GM23248 (cell line): ENCODE measurements at places on chromosomes 5 and 9. TPM values are rescaled to one million over a fixed set of nuclear protein-coding genes. Genes with fewer than 3 reads are reported as not detected.

Gene CNTNAP3
- not detected in 2 replicates for polyA plus RNA-seq

Gene NOL8
- 27.0 and 30.3 TPM in 2 replicates for polyA plus RNA-seq

GRCh38 chr9:78437296-78437695, 140.4 kb downstream of the PSAT1 start:
- no peak overlapping the region for H3K27ac ChIP-seq
- H3K27me3 ChIP-seq = peaks cover 23% of the 10 kb centered on the region
- no peak for DNase-seq
- no peaks in the 10 kb centered on the region for H3K36me3 ChIP-seq
- H3K4me3 ChIP-seq = no peak overlapping the region
- no peaks in the 10 kb centered on the region for H3K4me1 ChIP-seq

Gene MYO10
- 42.2 and 47.0 TPM in 2 replicates for polyA plus RNA-seq

DNA sequence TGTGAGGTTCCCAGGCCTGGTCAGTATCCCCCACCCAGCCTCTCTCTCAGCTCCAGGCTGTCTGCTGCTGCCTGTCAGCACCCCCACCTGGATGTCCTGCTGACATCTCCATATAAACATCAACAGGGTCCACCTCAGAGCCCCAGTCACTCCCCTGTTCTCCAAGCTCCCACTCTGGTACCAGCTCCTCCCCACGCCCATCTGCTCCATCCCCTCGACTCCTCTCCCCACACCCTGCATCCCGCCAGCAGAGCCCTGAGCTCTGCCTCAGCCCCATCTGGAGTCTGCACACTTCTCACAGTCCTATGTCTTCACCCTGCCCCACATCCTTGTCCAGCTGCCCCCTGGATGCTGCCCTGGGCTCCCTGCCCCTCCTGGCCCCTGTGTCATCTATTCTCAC, 67.7 kb upstream of the LRRTM2 start:
- no peaks in the 10 kb centered on the region for H3K4me1 ChIP-seq
- no peaks in the 10 kb centered on the region for H3K36me3 ChIP-seq
- H3K4me3 ChIP-seq = no peak overlapping the region
- H3K27me3 ChIP-seq = no peaks in the 10 kb centered on the region
- DNase-seq = no peak

Gene STPG3
- not detected in 2 replicates for polyA plus RNA-seq

- H3K27ac ChIP-seq = peak overlapping the region; percentile 99
- H3K4me1 ChIP-seq = peaks cover 38% of the 10 kb centered on the region
- peaks cover under 1% of the 10 kb centered on the region; the same call in 1 of the 2 replicates for H3K36me3 ChIP-seq
- no peak overlapping the region; the same call in 1 of the 2 replicates for H3K4me3 ChIP-seq
Observed at GRCh38 chr5:102863764-102864560, 108.9 kb downstream of the PAM start.

Gene PCDHGB6
- polyA plus RNA-seq = 3.0 and 3.2 TPM in 2 replicates

DNA sequence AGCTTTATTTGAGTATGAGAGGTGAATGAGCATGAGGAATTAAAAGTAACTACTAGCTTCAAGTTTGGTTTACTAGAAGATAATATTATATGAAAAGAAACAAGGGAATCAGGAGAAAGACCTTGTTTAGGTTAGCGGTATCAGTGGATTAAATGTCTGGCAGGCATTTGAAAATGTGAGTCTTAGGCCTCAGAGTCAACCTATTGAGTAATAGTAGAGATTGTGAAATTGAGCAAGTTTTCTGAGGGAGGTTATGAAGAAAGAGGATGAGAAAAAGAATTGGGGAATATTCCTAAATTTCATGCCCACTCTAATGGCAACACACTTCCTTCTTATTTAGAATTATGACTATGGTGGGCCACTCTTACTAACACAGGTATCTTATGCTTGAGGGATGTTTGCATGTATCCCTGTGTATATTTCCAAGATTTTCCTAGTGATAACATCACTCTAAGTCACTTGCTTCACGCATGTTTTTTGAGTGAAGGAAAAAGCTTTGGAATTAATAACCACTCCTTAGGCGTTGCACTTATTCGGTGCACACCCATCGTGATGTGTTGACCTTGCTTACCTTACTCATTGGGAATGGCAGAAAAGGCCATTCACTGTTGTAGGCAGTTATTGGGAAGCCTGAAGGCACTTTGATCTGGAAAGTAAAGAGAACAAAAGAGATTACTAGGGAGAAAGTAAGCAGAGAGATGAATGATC, 8.2 kb upstream of the ELL2 start:
- H3K27me3 ChIP-seq = no peaks in the 10 kb centered on the region
- H3K36me3 ChIP-seq = no peaks in the 10 kb centered on the region
- DNase-seq = peak; percentile 71
- peaks cover 14% of the 10 kb centered on the region for H3K4me1 ChIP-seq

- H3K4me1 ChIP-seq = no peaks in the 10 kb centered on the region
- peaks cover 77% of the 10 kb centered on the region for H3K36me3 ChIP-seq
- no peak overlapping the region for H3K4me3 ChIP-seq
- H3K27me3 ChIP-seq = no peaks in the 10 kb centered on the region
- H3K27ac ChIP-seq = no peak overlapping the region
Observed at GRCh38 chr5:14327624-14328023, 184.5 kb downstream of the TRIO start.

Gene NMUR2
- polyA plus RNA-seq = not detected in 2 replicates

GRCh38 chr5:8683496-8683895, 814.5 kb downstream of the MTRR start:
- no peak overlapping the region for H3K4me3 ChIP-seq
- no peak overlapping the region for H3K27ac ChIP-seq

GRCh38 chr9:33867747-33868439, 50.9 kb downstream of the UBE2R2 start:
- no peaks in the 10 kb centered on the region; the same call in 1 of the 2 replicates for H3K36me3 ChIP-seq
- DNase-seq = peak; percentile 71
- H3K27me3 ChIP-seq = no peaks in the 10 kb centered on the region
- H3K4me1 ChIP-seq = peaks cover 28% of the 10 kb centered on the region
- H3K27ac ChIP-seq = peak overlapping the region; percentile 60

- H3K27me3 ChIP-seq = no peaks in the 10 kb centered on the region
- H3K4me1 ChIP-seq = peaks cover 27% of the 10 kb centered on the region
- H3K36me3 ChIP-seq = no peaks in the 10 kb centered on the region
Observed at GRCh38 chr5:100550531-100551051, 15.4 kb downstream of the FAM174A start.

GRCh38 chr9:126952205-126952977, 37.8 kb downstream of the RALGPS1 start:
- H3K4me1 ChIP-seq = peaks cover 4% of the 10 kb centered on the region; the same call in 1 of the 2 replicates
- H3K36me3 ChIP-seq = no peaks in the 10 kb centered on the region
- no peak overlapping the region for H3K4me3 ChIP-seq
- no peak overlapping the region for H3K27ac ChIP-seq
- 0 out of 2 replicates have a peak, but pooled peaks cover 3% of the 10 kb centered on the region for H3K27me3 ChIP-seq

DNA sequence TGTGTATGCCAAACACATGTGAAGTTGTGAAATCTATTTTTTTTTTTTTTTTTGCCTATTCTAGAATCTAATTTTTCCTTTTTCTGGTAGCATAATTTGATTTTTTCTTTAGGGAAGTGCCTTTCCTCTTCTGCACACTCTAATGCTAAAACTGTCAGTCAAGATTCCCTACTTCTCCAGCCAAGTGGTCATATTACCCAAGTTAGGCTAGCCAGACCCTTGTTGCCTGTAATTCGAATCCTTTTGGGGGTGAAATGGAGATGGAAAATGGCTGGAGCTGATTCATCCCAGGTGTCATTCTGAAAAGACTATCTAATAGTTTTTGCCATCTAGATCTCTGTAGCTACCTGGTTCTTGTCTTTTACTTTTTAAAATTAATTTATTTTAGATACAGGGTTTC, 24.8 kb upstream of the UBAP1 start:
- peaks cover 7% of the 10 kb centered on the region; the same call in 1 of the 2 replicates for H3K4me1 ChIP-seq
- no peak overlapping the region for H3K4me3 ChIP-seq

GRCh38 chr5:56815658-56816545, 553 bp downstream of the MAP3K1 start:
- 0 out of 2 replicates have a peak, but pooled peaks cover 4% of the 10 kb centered on the region for H3K27me3 ChIP-seq
- DNase-seq = peak; percentile 79
- peak overlapping the region; percentile 89 for H3K4me3 ChIP-seq
- peak overlapping the region; percentile 37 for H3K27ac ChIP-seq
- H3K4me1 ChIP-seq = peaks cover 12% of the 10 kb centered on the region; the same call in 1 of the 2 replicates

Gene SLC34A1
- not detected in 2 replicates for polyA plus RNA-seq

DNA sequence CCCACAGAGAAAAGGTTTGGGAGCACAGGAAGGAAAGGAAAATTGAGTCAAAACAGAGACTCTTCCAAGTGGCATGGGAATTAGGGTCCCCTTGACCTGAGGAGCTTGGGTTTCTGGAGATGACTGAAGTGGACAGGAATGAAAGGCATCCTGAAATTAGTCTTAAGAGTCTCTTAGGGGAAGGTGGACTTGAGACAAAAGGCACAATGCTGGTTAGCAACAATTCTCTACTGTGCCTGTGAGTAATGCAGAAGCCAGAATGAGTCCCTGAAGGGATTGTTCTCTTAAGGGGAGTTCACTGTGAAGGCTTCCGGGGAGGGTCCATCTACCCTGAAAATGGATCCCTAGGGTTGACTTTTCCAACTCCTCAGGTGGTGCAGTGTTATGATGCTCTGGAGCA, 58.4 kb upstream of the FOXE1 start:
- H3K27me3 ChIP-seq = peaks cover 26% of the 10 kb centered on the region
- H3K36me3 ChIP-seq = no peaks in the 10 kb centered on the region
- H3K4me3 ChIP-seq = no peak overlapping the region
- no peak for DNase-seq
- no peak overlapping the region for H3K27ac ChIP-seq
- no peaks in the 10 kb centered on the region for H3K4me1 ChIP-seq
